Smooth muscle cell of the brain vasculature (primary cell): ENCODE measurements at places on chromosomes 16 and 17.

- no peak for DNase-seq
Observed at GRCh38 chr17:57268181-57268580, 11.9 kb downstream of the MSI2 start.

DNA sequence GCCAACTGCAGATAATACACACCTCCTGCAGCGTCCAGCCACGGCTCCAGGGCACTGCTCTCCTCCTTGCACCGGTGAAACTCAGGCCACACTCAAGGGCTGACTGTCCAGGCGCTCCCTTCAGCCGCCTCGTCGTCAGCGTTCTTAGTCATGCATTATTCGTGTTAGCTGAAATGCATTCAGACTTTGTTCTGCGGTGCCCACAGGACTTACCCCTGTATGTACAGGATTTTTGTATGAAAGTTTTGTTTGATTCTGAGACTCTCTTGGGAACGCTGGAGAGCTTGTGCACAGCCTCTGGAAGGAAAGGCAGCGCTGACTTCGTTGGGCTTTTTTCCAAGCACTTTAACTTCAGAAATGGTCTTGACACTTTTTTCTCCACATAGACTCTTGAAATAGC lies 22.1 kb downstream of the CIBAR2 start:
- no peak for DNase-seq

- DNase-seq = no peak
Observed at GRCh38 chr16:4203748-4204147, 38.1 kb downstream of the SRL start.

DNA sequence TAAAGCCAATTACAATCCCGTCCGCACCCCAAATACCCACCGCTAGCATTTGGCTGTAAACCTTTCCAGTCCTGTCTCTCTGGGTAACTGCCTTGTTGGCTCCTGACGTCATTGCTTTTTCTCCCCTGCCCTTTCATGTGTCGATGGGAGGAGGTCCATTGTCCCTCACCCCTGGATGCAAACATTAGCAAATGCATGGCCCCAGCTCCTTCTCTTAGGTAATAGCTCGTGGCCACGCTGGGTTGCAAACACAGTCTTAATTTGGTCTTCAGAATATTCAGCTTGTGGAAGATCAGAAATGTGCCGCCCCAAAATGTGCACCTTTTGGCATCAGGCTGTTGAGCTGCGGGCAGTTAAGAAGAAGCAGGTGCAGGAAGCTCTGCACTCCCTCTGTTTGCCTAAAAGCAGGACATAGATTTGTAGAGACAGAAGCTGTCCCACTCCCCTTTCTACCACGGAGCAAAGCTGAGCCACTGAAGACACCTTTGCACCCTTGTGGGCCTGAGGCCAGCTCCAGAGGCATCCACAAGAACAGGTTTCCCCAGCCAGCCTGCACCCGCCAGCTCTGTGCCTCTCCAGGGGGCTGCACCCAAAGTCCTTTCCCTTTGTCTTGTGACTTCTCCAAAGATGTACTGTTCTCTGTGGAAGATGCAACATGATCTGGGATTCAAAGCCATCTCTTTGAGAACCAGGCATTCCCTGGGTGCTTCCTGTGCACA lies 127.3 kb downstream of the MGAT5B start:
- no peak for DNase-seq

GRCh38 chr17:63189082-63189481 lies 223.0 kb downstream of the TANC2 start:
- DNase-seq = no peak

DNA sequence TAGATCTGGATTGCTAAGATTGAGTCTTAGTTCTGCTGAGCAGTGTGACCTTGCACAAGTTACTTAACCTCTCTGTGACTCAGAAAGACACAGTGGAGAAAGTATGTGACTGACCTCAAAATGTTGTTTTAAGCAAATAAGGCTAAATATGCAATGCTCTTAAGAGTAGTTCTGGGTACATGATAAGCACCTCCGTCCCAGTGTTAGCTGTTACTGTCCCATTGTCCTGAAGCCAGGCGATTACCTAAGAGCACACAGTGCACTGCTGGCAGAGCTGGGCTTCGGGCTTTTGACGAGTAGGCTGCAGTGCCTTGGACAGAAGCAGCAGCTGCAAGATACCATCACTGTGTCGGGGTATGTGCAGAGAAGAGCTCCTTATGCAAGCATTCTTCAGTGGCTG lies 32.7 kb upstream of the FOXF1 start:
- no peak for DNase-seq

GRCh38 chr16:71956486-71956885 lies 43.7 kb downstream of the PKD1L3 start:
- no peak for DNase-seq

DNA sequence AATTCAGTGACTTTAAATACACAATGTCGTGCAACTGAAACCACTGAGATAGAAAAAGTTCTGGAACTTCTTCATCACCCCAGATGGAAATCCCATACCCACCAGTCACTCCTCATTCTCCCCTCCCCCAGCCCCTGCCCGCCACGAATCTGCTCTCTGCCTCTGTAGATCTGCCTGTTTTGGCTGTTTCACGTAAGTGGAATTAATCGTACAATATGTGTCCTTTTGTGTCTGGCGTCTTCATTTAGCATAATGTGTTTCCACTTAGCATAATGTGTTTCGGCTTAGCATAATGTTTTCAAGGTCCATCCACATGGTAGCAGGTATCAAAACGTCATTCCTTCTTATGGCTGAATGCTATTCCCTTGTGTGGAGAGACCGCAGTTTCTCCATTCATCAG lies 3.5 kb upstream of the SPPL2C start:
- DNase-seq = no peak

GRCh38 chr17:43006639-43007551 lies at the start of gene IFI35:
IFI35 (plus strand) TSS chr17:43006784; CDS start chr17:43006948, 164 bp downstream.
- DNase-seq = peak; percentile 79

DNA sequence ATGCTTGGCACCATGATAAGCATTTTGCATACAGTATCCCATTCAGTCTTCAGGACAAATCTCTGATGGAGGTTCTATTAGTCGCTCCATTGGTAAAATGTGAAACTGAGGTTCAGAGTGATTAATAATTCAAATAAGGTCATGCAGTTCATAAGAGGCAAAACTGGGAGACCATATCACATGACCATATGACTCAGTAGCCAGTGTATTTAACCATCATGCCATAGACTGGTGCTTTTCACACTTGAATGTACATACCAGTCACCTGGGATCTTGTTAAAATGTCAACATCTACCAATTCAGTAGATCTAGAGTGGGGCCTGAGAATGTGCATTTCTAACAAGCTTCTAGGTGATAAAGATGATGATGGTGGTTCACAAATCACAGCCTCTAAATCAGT lies 4.3 kb downstream of the ACSM3 start:
- DNase-seq = no peak

GRCh38 chr16:27334838-27335237 lies 21.1 kb downstream of the IL4R start:
- peak; percentile 53 for DNase-seq

DNA sequence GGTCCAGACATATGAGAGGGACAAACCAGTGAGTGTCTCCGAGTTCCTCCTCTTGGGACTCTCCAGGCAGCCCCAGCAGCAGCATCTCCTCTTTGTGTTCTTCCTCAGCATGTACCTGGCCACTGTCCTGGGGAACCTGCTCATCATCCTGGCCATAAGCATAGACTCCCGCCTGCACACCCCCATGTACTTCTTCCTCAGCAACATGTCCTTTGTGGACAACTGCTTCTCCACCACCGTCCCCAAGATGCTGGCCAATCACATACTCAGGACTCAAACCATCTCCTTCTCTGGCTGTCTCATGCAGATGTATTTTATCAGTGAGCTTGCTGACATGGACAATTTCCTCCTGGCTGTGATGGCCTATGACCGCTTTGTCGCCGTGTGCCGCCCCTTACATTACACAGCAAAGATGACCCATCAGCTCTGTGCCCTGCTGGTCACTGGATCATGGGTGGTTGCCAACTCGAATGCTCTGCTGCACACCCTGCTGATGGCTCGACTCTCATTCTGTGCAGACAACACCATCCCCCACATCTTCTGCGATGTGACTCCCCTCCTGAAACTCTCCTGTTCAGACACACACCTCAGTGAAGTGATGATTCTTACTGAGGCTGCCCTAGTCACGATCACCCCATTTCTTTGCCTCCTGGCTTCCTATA lies 19.2 kb downstream of the ZNF200 start:
- no peak for DNase-seq

DNA sequence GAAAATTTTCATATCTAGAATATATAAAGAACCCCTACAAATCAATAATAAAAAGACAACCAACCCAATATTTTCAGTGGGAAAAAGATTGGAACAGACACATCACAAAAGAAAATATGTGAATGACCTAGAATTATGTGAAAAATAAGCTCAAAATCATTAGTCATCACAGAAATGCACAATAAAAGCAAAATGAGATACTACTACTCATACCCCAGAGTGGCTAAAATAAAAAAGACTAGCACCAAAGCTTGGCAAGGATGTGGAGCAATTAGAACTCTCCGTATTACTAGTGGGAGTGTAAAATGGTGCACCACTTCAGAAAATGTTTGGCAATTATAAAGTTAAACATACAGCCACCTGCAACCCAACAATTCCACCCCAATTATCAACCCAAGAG lies 48.0 kb upstream of the CDH5 start:
- DNase-seq = no peak

DNA sequence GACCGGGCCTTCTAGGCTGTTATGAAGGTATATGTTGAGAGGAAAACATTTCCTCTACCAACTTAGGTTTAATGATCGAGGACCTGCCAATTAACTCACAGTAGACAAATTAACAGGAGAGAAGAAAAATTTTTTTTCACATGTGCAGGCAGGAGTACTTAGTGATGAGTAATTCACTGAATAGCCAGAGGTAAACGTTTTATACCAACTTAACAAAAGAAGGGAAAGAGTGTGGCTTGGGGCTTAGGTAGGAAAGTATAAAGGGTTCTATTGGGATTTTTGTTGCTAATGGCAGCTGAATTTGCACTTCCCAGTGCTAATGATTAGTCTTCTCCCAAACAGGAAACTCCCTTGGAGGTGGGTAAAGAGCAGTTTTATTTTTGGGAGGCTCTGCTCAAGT lies 121.6 kb upstream of the HS3ST4 start:
- DNase-seq = no peak

- DNase-seq = no peak
Observed at GRCh38 chr17:45138911-45139532, 3.5 kb downstream of the ACBD4 start.

- DNase-seq = no peak
Observed at GRCh38 chr17:40493697-40494096, 7.7 kb downstream of the TNS4 start.

- DNase-seq = no peak
Observed at GRCh38 chr17:44076716-44077594, 6.4 kb downstream of the G6PC3 start.

DNA sequence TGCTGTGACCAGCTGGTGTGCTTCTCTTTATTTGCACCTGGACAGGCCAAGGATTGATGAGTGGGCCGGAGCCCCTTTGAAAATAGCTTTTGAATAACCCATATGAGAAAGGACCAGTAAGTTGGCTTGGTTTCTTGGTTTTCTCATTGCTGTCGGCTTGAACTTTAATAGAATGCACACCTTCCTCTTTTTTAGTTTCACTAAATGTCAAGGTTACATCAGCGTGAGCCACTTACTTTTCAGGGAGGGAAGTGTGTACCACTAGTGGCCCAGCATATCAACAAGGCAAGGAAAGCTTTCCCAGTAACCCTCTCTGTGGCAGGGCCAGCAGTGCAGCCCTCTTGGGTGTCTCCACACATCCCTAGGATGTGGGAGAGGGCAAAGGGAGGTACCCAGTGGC lies 433.3 kb downstream of the CA10 start:
- DNase-seq = no peak

GRCh38 chr16:3856367-3857141 lies 24.0 kb downstream of the CREBBP start:
- no peak for DNase-seq

GRCh38 chr17:56983366-56983765 lies 5.4 kb downstream of the SCPEP1 start:
- DNase-seq = no peak

- DNase-seq = no peak
Observed at GRCh38 chr16:46916980-46917379, 32.8 kb downstream of the GPT2 start.

DNA sequence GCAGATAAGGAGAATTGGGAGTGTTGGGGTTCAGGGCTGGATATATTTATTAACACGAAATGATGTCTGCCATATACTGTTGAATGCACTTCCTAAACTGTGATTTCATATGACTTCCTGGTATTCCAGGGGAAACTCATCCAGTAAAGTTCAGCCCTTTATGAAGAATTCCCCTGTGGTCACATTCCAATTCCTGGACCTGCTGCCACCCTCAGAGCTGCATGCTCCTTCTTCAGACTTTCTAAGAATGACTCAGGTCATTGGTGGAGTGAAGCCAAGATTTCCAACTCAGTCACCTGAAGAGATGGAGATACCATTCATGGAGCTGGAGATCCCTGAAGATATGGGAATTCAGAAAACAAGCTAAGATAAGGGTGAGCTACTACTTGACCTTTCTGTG lies 114.2 kb upstream of the TMEM97 start:
- DNase-seq = no peak

- no peak for DNase-seq
Observed at GRCh38 chr16:74029115-74029792, 267.4 kb upstream of the PSMD7 start.

- no peak for DNase-seq
Observed at GRCh38 chr16:23175651-23176050, 6.9 kb upstream of the SCNN1G start.

- DNase-seq = no peak
Observed at GRCh38 chr16:89574681-89575246, 794 bp upstream of the CPNE7 start.

GRCh38 chr16:56300891-56301850 lies 109.9 kb downstream of the GNAO1 start:
- no peak for DNase-seq

GRCh38 chr16:63623551-63624039 lies 1498.3 kb downstream of the CDH11 start:
- DNase-seq = no peak

DNA sequence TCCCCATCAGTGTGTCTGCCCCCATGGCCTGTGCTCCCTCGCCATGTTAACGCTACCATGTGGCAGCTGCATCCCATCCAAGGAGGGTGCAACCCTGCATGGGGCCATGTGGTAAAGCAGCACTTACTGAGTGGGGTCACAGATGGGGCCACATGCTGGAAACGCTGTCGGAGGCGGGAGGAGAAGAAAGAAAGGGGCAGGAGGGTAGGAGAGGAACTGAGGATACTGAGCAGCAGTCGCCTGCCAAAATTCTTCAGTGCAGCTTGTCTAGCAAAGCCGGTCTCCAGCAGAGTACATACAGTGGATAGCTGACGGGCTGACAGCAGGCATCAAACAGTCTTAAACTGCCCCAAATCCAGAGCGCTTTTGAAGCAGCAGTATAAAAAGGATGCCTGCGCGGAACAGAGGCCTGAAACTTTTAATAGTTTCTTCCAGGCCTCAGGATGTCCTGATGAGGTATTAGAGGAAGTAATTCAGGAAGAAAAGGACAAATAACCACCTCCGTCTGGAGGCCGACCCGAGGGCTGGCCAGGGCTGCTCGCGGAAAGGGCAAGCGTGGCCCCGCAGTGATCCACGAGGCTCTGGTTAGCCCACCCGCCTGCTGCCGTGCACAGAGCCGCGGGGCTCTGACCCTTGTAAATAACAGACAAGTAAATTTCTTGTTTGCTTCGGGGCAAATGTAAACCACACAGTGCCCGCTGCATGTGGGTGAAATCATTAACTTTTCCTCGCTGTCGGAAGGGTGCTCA lies 149.0 kb downstream of the CCDC182 start:
- no peak for DNase-seq

GRCh38 chr17:69473841-69474831 lies 59.6 kb downstream of the MAP2K6 start:
- DNase-seq = no peak
